ENCODE measurements at places on chromosomes 5 and 9. TPM values are rescaled to one million over a fixed set of nuclear protein-coding genes. Genes with fewer than 3 reads are reported as not detected.

DNA sequence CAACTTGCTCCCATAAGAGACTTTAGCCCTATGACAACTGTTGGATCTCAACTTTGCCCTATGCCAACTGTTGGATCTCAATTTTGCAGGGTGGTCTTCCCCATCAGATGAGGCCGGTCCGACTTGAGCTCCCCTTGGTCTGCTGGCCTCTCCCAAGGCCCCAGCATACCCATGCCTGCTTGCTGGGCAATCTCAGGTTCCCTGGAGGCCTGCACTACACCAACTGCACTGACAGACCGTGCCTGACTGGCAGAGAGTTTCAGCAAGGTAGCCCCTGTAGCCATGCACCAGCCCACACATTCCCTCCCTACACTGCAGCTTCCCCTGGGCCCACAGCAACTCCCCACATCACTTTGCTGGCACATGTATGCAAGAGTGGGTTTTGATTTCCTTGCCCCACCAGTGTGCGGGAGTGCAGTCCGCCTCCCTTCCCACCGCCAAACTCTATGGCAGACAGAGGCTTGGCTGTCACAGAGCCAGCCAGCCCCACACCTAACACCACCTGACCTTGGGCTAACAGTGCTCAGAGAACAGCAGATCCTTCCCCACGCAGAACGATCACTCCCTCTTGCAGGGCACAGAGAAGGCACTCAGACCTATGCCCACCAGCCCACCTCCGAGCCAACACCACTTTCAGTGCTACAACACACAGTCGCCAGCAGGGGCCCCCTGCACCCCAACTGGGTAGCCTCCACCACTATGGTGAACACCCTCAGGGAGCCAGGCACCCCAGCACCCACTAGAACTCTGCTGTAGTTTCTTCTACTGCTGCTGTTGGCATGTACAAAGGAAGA, 279.9 kb upstream of the COX7C start:
- DNase-seq, result peak; percentile 64

- DNase-seq, result no peak
Measured at GRCh38 chr5:29387384-29387783, 1806.1 kb upstream of the CDH6 start.

GRCh38 chr9:119941091-119941490, 571.9 kb upstream of the BRINP1 start:
- DNase-seq, result no peak

DNA sequence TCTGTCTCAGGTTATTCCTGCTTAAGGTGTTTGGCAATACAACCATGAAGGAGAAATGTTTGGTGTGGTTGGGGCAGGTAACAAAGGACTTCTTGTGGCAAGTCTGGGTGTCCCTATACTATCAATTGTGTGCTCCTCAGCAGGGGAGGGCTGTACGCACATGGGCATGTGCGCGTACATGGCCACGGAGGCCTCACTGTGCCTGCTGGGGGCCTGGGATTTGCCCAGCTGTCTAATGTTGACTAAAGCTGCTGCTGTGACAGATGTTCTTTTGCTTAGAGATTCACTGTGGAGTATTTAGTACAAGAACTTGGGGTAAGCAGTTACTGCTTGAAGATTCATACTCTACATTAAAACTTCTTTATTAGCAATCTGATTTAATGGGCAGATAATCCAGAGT, 97.5 kb downstream of the HSPA4 start:
- DNase-seq, result no peak

DNA sequence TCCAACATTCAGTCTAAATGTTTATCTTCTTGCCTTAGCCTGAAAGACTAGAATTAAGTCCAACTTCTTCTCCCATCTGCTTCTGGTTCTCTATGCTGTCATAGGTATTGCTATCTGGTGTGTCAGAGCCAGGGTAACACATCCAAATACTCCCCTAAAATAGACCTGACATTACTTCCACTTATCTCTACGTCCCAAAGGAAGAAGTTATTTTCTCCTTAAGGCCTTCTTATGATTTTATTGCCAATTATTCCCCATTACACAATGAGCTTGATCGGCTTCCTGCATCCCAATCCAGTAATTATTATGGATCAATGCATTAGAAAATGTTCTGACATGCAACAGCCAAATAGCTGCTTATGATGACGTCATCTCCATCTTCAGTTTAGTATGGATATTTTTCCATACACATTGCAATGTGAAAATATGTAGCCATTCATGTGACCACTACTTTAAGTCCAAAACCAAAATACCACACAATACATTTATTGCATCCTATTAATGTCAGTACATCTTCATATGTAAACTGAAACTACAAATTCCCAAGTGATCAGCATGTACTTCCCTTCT, 555.5 kb downstream of the MAT2B start:
- DNase-seq, result no peak

DNA sequence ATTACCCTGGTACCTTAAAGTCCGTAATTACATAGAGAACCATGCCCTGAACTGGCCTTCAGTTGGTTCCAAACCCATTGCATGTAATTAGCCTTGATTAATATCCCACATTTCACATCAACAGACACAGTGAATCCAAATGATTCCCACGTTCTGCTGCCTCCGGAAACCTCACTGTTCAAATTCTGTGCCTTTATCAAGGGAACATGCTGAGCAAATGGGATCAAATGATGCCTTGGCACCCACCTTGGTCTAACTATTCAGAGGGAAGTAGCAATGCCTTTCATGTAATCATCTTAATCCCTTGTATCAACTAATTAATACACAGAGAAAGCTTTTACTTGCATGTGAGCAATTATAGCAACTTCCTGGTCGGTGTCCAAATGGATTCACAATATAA, 100.6 kb downstream of the EFNA5 start:
- no peak for DNase-seq

DNA sequence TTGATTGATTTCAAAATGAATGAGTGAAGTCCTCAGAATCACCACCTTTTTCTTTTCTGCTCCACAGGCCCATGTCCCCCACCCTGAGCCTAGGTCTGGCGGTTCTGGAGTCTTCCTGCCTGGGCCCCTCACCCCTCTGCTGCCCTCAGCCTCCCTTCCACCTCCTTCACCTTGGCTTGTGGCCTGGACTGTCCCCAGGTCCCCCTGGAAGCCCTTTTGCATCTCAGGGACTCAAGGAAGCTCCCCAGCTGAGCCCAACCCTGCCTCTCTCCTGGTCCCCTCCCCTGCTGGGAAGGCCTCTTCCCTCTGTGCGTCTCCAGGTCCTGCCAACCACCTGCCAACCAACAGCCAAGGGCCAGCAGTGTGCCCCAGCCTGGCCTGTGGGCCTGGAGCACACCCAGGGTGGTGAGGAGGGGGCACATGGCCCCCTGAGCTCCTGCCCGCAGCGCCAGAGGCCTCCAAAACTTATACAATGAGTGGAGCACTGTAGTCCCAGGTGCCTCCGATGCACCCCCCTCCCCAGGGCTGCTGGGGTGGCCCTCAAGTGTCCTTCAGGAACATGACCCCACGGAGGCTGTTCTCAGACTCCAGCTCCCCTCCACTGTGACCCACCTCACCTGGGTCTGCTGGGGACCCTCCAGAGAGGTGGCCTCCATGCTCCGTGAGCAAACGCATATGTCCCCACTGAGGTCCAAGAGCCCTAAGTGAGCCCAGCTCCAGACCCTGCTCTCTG, 20.3 kb downstream of the GLT6D1 start:
- DNase-seq, result no peak

DNA sequence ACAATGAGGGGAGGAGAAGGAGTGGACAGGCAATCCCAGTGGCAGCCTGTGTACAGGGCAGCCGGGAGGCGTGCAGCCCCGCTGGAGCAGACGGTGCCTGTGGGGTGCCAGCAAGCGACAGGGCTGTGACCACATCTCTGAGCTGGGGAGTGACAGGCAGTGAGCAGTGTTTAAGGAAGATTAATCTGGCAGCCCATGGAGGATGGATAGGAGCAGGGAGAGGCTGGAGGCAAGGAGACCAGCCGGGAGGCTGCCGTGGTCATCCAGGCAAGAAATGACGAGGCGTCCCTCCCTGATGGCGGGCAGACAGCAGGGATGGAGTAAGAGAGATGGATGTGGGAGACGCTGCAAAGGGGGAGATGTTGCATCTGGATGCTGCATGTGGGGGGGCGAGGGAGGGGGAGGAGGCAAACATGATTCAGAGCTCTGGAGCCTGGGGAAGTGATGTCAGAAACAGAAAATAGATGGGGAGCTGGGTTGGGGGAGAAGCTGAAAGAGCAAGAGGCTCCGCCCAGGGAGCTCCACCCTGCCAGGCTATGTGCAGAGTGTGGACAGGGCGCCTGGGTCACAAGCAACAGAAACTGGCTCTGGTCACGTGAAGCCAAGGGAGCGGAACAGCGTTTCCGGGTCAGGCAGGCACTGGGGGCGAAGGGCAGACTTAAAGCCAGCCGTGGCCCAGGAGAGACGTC, 12.6 kb downstream of the UNC5A start:
- no peak for DNase-seq

GRCh38 chr5:17364987-17365810, 132.8 kb upstream of the TAF11L2 start:
- no peak for DNase-seq

DNA sequence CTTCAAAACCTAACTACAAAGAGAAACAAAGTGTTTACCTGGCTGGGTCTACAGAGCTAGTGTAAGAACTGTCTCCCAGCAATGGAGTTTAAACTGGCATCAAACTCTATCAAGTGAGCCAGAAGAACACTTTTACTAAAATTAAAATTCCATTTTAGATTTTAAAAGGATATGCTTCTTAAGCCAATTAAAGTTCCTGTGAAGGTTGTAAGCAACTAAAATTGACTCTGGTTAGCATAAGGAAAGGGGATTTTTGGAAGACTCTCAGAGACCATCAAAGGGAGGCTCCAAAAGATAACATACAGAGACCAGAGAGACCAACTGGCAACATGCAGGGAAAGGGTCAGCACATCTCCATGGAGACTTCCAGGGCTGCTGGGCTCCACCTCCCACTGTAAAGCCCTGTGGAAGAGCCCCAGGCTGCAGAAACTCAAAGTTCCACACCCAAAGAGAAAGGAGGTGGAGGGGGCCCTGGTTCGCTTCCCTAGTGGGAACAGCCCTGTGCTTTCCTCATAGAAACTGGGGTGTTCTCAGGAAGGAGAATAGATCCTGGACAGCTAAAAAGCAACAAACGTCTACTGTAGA, 91.7 kb downstream of the AUH start:
- no peak for DNase-seq

- DNase-seq, result peak; percentile 78
Measured at GRCh38 chr5:59367791-59368394, 525.6 kb downstream of the PDE4D start.

- no peak for DNase-seq
Measured at GRCh38 chr9:14365670-14366069, 51.7 kb upstream of the NFIB start.

DNA sequence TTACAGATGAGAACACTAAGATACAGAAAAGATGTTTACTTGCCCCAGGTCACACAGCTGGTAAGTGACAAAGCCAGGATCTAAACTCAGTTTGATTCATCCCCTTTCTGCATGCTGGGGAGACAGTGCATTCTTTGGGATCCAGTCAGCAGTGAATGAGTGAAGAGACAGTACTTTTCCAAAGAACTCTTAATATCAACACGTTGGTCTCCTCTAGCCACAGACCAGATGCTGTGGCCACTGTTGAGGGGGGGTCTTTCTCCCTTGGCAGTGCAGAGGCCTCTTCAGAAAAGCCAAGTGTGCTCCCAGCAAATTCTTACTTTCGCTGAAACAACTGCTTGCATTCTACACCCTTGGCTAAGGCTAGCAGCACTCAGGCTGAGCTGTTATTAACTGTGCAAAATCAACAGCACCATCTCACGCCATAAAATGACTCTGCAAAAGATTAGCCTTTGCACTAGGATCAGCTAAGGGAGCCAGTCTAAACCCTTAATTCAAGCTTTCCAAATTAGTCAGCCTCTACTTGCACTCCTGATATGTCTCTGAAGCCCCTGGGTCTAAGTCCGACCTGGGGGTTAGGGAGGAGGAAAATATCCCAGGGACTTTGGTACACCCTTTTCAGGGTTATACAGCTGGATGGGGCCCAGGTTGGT, 4.8 kb upstream of the TMEM171 start:
- DNase-seq, result no peak

- no peak for DNase-seq
Measured at GRCh38 chr9:112170968-112171367, 4.1 kb downstream of the SUSD1 start.

- no peak for DNase-seq
Measured at GRCh38 chr5:60699288-60699608, 718 bp downstream of the DEPDC1B start.

Gene HTR4
- polyA plus RNA-seq, result not detected

Gene CSF1R
- polyA plus RNA-seq, result not detected

Gene PCDHGA2
- polyA plus RNA-seq, result 0.17 TPM

Gene LHX3
- polyA plus RNA-seq, result not detected

Data from GM23338 (cell line).